Occipital lobe (tissue), 3 donors: ENCODE measurements at places on chromosomes 3 and 15. TPM values are rescaled to one million over a fixed set of nuclear protein-coding genes. Genes with fewer than 3 reads are reported as not detected.
A peak's percentile ranks its signal among the peaks of the same experiment; 100 is the strongest.

GRCh38 chr3:189288348-189289235, 116.8 kb downstream of the TPRG1 start:
- no peak for DNase-seq

DNA sequence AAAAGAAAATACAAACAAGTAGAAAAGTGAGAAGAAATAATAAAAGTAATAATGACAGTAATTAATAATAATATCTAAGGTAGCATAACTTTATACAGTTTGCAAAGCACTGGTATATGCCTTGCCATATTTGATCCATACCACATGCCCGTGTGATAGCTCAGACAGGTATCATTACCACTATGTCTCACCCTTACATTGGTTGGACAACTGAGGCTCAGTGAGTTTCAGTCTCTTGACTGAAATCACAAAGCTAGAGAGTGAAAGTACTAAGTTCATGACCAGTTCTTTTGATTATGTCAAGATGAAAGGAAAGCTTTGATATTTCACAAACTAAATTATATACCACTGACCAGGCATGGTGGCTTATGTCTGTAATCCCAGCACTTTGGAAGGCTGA, 408.9 kb downstream of the GAP43 start:
- DNase-seq: no peak

DNA sequence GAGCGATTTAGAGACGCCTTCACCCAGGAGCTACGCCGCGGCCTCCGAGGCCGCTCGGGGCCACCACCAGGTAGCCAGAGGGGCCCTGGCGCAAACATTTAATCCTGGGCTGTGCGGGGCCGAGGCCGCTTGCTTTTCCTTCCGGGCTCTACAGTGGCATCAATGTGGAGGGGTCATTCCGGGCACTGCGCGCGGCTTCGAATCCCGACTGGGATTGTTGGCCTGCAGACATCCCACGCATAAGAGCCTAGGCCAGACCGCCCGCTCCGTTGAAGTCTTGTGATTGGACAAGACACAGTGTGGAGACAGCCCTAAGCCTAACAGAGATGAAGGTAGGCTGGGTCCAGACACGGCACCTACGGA, 568 bp upstream of the NCBP2 start:
- peak; percentile 23 for DNase-seq

- no peak for DNase-seq
These were observed 12.1 kb downstream of the PRR23E start for GRCh38 chr3:127204841-127205582.

Gene SLC28A1
- total RNA-seq: not detected
